ENCODE measurements at places on chromosomes 6 and 20. TPM values are rescaled to one million over a fixed set of nuclear protein-coding genes. Genes with fewer than 3 reads are reported as not detected.

DNA sequence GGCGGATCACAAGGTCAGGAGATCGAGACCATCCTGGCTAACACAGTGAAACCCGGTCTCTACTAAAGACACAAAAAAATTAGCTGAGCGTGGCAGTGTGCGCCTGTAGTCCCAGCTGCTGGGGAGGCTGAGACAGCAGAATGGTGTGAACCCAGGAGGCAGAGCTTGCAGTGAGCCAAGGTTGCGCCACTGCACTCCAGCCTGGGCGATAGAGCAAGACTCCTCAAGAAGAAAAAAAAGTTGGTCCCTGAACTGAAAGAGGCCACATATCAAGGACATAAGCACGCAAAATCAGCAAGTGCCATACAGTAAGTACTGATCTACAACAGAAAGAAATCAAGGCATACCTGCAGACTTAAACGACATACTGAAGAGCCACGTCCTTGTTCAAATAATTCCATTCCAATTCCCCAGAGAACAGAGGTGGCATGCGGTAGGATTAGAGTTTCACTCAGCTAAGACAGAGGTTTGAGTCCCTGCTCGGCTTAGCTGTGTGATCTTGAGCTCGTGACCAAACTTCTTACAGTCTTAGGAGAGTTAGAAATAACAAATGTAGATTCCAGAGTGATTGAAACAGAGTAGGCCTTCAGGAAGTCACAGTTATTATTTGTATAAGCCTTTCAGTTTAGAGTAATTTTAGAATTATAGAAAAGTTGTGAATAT is 29.2 kb downstream of the B4GALT5 start:
- no peak for DNase-seq

Gene PSMB9
- total RNA-seq, result 2.0 TPM

Gene ADAM33
- 1.3 TPM for total RNA-seq

Gene FOXA2
- not detected for total RNA-seq

DNA sequence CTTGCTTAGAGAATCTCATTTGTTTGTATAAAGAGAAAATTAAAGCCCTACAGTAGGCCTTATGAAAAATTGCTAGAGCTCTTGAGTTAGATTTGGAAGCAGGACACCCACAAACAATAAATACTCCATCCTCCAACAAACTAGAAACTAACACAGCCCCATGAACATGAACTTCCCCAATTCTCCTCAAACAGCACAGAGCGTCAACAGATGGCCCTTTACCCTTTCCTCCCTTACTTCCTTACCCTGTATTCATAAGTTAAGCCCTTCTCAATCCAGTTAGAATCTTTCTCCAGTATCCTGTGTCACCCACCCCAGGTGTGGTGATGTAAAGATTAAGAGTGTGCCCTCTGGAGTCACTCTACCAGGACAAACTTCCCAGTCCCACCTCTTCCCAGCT is 113.7 kb downstream of the UNC5CL start:
- DNase-seq, result no peak

GRCh38 chr20:13493143-13493542 is 145.6 kb downstream of the TASP1 start:
- no peak for DNase-seq

DNA sequence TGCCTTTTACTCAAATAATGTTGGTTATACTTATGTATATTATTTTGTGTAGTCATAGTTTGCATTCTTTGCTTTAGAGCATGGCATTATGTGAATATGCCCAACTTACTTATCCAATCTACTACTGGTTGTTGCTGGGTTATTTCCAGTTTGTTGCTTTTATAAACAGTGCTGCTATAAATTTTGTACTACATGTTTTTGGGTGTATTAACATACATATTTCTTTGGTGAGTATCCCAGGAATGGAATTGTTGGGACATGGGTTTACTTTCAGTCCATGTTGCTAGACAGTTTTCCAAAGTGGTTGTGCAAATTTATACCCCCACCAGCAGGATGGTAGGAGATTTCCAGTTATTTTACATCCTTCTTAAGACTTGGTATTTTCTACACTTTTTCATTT is 157.1 kb upstream of the THEMIS start:
- DNase-seq, result no peak

- no peak for DNase-seq
These were observed 33.2 kb downstream of the ADGRF5 start for GRCh38 chr6:46888578-46888977.

DNA sequence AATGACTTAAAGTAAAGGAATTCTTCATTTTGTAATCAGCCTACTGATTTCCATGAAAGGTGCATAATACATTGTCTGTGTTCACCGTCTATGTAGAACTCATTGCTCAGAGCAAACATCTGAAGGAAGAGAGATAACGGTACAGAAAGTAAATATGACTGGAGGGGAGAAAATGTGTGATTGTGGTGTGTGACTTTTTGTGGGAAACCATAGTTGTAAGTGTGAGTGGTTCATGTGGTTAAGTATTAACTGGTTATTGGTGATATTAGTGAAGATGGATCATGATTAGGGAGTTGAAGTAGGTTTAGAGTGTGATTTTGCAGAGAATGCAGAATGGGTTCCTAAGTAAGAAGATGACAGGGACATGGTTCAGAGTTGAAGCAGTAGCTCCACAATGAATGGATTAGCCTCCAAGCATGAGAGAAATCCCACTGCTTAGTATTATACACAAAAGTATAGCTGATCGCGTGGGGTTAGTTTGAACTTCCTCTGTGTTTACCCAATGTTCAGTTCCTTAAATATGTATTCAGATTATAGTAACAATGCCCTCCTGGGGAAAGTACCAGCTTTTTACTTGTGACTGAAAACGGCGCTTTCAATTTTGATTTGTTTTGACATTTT is 368.9 kb downstream of the UTRN start:
- DNase-seq, result no peak

- no peak for DNase-seq
These were observed 17.8 kb downstream of the TOMM34 start for GRCh38 chr20:44942264-44942973.

Gene ELOVL2
- 0.06 TPM for total RNA-seq

DNA sequence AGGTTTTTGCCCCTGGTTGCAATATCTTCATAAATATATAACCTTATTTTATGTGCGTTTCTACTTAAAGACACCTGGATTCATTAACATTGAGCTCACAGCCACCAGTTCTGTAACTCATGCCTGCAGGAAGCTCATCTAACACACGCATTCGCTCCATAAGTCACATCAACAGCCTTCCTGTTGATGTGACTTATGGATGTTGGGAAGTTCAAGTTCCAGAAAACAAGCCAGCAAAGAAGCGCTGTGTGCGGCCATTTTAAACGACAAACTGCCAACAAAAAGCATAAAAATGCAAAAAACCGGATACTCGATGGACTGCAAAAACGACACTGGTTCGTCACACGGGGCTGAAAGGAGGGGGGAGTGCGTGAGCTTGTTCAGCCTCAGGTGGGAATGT is 77.9 kb upstream of the NFATC2 start:
- DNase-seq, result no peak

Gene TOMM34
- 80.0 TPM for total RNA-seq

DNA sequence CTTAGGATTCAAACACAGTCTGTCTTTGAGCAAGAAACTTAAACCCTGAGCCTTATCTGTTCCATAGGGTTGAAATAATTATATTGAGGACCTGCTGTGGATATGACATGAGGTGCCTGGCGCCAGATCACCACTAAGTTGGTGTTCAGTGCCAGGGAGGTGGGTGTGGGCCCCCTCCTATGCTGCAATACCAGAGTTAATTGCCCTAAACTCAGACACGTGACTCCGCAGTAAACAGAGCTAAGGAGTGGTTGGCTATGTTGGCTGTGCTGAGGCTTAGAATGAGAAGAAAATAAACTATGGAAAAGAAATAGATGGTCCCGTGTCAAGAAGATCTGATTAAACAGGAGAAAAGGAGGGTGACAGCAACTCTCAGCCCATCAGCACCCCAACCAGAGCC is 419.4 kb upstream of the JARID2 start:
- DNase-seq, result no peak

DNA sequence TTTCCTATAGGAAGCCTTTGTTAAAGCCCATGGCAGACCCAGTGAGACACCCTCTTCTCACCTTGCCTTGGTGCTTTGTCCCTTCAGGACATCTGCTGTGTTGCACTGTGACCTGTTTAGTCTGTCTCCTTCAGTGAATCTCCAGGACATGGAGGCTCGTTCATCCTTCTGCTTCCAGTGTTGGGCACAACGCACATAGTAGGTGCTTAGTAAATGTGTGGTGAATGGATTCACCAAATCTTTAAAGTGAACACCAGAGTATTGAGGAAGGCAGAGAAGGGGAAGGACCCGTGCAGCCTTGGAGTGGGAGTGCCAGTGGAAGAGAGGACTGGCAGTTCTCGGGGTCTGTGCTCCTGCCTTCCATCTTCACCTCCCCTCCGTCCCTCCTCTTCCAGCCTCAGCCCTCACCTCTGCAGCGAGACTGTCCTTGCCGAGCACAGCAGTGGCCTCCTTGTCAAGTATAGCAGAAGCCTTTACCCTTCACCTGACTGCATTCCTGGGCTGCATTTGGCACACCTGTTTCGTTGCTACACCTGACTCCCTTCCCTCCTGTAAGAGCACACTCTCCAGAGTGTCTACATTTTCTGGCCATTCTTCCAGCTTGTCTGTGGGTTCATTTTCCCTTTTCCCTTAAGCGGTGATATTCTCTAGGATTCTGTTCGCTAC is 49.2 kb downstream of the ARID1B start:
- DNase-seq, result no peak

Gene CLPSL2
- total RNA-seq, result not detected

DNA sequence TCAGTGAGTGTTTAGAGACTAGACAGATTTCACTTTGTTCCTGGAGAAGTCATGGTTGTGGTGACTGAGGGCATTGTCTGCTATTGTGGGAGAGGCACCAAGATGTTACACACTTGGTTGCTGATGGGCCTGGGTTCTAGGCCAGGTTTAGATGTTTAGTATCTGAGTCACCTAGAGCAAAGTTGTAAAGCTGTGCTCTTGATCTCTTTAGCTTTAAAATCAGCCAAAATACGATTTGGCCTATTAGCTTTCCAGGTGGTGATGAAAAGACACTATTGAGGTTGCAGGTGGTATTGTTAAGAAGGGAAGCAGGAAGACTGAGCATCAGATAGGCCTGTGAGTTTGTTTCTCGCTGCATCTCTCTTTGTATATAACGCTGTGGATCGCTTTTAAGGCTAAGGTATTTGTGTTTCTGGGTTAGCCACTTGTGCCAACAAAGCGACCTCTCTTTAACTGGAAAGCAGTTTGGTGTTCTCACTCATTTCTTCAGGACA is 48.6 kb downstream of the FOXO3 start:
- no peak for DNase-seq

Gene LGSN
- not detected for total RNA-seq

DNA sequence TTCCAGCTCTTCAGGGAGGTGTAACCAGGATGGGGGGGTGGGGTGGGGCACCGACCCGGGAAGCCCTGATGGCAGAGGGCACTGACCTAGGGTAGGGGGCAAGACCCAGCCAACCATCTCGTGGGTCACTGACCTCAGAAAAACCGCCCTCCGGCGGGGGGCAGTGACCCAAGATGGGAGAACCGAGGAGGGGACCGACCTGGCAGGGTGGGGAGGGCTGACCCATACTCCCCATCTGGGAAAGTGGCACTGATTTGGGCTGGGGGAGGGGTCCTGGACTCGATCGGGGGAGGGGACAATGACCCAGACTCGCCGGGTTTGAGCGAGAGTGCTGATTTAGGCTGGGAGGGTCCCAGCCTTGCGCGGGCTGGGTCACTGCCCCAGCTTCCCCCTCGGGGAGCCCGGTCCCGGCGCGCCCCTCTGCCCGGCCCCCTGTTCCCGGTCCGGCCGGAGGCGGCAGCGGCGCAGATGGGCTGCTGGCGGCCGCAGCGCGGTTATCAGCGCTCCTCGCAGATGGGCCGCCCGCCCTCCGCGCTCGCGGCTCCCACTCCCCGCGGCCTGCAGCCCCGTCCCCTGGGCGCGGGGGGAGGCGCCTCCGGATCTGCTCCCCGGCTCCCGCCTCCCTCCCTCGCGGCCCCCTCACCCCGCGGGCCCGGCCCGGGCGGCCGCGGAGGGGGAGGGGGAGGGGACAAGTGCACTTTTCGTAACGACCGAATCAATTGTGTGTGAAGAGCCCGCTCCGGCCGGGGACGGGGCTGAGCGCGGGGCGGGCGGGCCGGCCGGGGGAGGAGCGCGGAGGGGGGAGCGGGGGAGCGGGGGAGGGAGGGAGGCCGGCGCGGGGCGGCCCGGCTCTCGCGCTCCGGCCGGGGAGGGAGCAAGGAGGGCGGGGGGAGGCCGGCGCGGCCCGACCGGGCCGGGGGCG is 2.2 kb downstream of the NOL4L start:
- peak; percentile 49 for DNase-seq

GRCh38 chr20:13061381-13061780 is 52.6 kb downstream of the SPTLC3 start:
- no peak for DNase-seq

DNA sequence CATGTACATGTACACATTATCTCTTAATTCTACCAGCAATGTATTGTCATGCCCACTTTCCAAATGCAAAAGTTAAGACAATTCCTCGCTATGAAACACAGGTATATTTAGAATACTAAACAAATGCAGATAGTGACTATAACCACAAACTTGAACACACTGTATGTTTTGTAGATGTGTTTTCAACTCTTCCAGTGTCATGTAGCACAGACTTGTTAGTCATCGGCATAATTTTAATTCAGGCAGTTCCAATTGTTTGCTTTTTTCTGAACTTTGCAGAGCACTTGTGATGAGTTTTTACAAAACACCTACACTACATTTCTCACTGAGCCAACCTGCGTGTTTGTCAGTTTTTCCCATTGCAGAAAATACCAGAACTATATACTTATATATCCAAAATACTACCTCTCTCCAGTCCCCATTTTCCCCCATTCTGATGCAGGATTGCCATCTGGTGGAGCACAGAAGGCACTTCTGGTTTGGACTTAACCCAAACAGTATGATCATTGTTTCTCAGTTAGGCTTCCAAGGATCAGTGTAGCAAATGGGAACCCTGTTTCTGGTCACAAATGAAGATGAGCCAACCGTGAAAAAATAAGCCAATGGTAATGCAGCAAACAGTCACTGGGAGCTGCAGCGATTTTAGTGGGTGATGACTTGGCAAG is 143.4 kb downstream of the ADGRB3 start:
- peak; percentile 67 for DNase-seq

Gene GMPR
- total RNA-seq, result 9.4 TPM

Gene BEND6
- total RNA-seq, result 0.09 TPM

GRCh38 chr6:170244721-170245474 is 46.0 kb downstream of the DLL1 start:
- DNase-seq, result no peak

- no peak for DNase-seq
These were observed 42.2 kb upstream of the TPD52L1 start for GRCh38 chr6:125111219-125111983.
